RCC 7860 (cell line): ENCODE measurements at places on chromosomes 12 and 14.
A peak's percentile ranks its signal among the peaks of the same experiment; 100 is the strongest.

DNA sequence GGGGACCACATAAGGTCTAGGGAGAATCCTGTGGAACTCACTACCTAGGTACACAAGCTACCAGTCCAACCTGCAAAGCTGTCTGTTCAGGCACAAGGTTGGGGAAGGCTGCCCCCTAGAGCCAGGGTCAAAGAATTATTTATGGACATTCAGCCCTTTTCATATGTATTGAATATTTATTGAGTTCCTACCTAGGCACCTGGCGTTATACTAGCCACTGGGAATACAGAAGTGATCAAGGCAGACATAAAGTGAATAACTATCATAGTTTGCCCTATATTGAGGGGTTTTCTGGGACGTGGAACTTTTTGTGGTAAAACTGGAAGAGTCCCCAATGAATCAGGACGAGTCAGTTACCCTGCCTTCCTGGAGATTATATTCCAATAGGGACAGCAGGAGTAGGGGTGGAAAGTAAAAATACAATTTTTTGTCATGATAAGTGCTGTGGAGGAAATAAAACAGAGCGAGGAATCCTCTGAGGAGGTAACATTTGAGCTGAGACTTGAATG is 5.8 kb upstream of the SLC48A1 start:
- no peak for DNase-seq

DNA sequence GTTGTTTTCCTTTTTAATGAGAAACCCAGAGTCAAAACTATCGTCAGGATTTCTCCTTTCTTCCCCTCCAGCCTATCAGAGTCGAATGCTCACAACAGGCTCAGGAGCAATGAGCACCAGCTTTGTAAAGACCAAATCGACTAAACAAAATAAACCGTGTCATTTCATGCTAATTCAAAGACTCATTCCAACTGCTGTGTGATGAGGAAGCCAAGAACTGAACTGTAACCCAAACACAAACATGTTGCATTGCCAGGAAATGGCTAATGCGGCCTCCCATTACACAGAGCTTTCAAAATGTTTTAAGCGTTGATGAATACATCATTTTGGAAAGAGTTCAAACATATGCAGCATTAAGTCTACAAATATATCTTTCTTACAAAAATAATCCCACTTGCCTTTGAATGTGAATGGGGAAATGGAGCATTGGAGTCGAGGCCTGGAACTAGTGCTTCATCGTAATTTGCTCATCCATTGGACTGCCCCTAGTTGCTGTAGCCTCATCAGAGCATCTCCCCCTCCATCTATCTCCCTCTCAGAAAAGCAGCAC is 349.5 kb downstream of the GXYLT1 start:
- DNase-seq = no peak

DNA sequence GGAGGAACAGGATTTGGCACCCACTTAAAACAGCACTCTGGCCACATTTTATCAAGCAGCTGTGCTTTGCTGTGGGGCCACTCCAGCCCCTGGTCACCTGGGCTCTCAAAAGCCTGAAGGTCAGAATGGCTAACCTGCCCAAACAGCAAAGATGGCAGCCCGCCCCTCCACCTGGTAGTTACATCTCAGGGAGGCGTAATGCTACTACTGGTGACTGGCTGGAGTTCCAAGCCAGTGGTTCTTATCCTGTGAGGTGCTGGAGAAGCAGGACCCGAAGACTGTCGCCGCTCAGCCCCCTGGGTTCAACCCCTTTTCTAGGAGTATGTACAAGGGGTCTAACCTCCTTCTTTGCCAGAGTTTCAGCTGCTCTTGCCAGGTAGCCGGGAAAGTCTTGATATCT is 467.4 kb upstream of the FOXG1 start:
- no peak for DNase-seq

DNA sequence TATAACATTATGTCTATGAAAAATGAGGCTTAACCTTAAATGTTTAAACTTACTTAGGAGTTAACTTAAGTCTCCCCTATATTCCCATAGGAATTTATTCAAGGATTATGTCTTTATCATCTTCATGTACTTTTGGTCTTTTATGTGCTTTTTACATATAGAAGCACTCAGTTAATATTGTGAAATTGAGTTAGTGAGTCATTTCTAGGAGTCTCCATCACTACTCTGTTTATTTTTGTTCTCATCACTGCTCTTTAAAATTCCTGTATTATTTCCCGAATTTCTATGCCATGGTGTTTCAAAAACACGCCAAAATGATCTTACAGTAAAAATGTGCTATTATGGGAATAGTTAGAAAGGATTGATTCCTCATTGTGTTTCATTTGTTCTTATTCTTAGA is 31.6 kb downstream of the TBC1D15 start:
- DNase-seq = no peak

DNA sequence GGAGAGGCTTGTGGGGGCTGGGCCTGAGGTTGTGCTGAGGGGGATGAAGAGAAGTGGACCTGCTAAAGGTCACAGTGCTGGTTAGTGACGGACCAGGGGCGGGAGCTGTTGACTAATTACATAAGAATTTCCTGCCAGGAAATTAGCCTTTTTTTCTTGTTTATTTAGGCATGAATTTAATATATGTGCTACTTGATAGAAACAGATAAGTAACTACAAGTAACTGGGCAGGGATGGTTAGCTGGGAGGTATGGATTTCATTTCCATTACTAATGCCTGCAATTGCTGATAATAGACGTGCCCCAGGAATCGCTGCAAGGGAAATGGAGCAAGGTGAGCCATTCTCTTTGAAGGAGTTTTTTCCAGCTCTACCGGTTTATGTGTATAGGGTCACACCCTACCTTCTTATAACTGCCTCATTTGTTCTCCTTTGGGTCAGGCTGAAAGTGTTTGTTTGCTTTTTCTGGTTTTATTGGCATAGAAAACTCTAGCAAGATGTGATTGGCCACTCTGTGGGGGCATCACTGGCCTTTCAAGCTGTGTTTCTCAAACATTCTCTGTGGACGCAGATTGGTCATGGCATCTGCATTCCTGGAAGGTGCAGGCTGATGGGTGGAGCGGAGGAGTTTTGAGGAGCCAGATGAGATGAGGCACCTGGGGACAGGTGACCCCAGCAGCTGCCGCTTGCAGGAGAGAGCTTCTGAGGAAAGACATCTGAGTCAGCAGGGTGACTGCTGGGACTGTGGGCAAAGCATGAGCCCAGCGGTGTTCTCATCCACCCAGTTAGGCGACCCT is 19.0 kb upstream of the GPRC5A start:
- DNase-seq = peak; percentile 82

- peak; percentile 86 for DNase-seq
These were observed 79.2 kb downstream of the HECTD4 start for GRCh38 chr12:112303004-112303403.

DNA sequence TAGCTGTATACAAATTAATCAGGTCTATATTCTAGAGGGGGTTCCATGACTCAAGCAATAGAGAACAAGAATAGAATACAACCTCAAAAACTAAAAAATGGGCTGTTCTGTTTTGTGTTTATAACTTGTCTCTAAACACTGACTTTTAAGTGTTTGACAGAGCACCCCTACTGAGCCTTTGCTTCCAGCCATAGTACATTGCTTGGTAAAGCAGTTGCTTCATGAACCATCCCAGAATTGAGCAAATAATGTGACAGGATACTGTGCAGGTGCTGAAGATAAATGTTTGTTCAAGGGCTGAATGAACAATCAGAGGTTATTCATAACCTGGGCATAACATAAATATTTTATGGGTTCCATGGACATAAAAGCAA is 11.5 kb downstream of the SPTSSA start:
- no peak for DNase-seq

GRCh38 chr14:35351897-35352273 is 52.7 kb downstream of the NFKBIA start:
- no peak for DNase-seq

- DNase-seq = no peak
These were observed 69.3 kb downstream of the AACS start for GRCh38 chr12:125134576-125134975.

GRCh38 chr14:21734457-21735074 is 60.9 kb upstream of the OR4E1 start:
- peak; percentile 6 for DNase-seq

- no peak for DNase-seq
These were observed 40.2 kb downstream of the LRRC74A start for GRCh38 chr14:76866456-76866855.

GRCh38 chr14:70567791-70568190 is 32.7 kb downstream of the MED6 start:
- DNase-seq = no peak

- no peak for DNase-seq
These were observed 31.9 kb downstream of the RDH12 start for GRCh38 chr14:67733616-67734015.

DNA sequence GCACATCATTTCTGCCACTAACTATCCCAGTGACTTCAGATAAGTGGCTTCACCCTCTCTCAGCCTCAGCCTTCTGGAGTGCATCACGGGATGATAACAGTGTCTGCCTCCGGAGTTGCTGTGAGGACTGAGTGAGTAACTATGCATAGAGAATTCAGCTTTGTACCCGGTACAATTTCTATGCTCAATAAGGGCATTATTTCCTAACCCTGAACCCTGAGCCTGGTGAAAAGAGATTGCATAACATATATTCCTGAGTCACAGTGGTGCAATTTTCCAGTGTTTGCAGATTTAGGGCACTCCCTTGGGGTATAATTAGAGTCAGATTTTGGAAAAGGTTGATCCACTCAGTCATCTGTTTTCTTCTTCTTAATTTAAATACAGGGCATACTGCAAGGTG is 181.1 kb downstream of the PTPN11 start:
- DNase-seq = no peak
